ENCODE measurements at places on chromosomes 1 and 21.

- no peak for DNase-seq
These were observed 1232.1 kb downstream of the MRPL39 start for GRCh38 chr21:24375201-24375600.

- DNase-seq: no peak
These were observed 135.5 kb upstream of the GRIK3 start for GRCh38 chr1:37169743-37170275.

DNA sequence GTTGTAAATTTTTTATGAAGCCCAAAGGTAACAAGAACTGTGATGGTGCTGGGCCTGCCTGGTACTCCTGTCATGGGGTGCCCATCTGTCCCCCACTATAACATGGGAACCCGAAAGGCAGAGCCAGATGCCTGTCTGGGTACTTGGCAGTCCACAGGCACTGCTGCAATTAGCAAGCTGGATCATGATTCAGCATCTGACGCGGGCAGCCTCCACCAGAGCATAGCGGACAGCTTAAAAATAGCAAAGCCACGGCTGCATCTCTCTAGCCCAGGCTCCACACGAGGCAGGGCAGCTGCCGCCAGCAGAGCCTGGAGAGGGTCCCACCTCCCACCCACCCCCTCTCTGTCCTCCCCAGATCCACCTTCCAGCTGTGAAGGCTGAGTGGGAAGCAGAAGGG, 22.9 kb downstream of the SUSD4 start:
- DNase-seq: no peak

DNA sequence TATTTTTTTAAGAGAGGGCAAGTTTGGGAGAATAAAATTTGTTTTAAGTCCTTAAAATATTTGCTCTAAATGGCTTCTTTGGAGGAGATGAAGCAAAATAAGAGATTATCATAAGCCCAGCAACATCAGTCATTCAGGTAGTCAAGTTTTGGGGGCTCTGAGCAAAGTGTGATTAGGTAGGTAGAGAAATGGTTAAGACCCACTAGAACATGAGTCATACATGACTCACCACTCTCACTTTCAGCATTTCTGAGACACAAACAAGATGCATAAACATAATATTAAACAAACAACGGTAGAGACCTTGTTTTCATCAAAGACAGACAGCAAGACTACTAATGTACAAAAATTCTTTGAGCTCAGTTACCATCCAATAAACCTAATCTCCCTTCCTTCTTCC, 272.2 kb downstream of the LMO4 start:
- DNase-seq: no peak

DNA sequence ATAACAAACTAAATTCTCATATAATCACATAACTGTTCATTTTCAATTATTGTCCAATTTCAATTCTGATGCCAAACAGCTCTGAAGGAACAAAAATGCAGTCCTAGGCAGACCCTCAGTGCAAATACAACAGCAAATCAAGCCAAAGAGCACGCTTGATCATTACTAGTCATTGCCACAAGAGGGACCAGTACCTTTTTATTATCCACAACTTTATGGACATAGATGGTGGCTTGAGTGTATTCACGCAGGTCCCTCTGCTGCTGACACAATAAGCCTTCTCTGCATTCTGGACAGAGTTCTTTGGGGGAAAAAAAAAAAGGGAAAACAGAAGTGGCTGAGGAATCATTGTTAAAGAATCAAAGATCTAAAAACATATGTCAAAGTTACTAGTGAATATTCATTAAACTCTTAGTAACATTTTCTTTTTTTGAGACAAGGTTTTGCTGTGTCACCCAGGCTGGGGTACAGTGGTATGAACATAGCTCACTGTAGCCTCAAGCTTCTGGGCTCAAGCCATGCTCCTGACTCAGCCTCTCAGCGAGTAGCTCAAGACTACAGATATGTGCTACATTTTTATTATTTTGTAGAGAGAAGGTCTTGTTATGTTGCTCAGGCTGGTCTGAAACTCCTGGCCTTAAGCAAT, 34.3 kb upstream of the RAP1GAP start:
- no peak for DNase-seq

DNA sequence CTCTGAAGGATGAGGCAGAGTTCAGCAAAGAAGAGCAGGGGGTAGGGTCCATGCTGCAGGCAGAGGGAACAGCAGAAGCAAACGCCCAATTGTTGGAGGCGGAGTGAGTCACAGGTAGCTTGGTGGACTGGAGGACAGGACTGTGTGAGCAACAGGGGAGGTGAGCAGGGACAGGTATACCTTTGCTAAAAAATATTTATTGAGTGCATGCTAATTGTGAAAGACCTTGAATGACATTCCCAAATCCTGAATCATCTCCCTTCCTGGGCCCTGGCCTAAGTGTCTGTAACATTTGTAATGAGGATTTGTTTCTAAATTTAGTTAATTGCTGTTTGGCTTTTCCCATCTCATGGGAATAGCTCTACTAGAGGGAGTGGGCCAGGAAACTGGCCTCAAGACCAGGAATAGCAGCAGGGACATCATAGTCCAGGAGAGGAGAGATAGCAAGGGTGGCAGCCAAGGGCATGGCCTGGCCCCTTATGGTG, 123.7 kb downstream of the FOXD2 start:
- no peak for DNase-seq

DNA sequence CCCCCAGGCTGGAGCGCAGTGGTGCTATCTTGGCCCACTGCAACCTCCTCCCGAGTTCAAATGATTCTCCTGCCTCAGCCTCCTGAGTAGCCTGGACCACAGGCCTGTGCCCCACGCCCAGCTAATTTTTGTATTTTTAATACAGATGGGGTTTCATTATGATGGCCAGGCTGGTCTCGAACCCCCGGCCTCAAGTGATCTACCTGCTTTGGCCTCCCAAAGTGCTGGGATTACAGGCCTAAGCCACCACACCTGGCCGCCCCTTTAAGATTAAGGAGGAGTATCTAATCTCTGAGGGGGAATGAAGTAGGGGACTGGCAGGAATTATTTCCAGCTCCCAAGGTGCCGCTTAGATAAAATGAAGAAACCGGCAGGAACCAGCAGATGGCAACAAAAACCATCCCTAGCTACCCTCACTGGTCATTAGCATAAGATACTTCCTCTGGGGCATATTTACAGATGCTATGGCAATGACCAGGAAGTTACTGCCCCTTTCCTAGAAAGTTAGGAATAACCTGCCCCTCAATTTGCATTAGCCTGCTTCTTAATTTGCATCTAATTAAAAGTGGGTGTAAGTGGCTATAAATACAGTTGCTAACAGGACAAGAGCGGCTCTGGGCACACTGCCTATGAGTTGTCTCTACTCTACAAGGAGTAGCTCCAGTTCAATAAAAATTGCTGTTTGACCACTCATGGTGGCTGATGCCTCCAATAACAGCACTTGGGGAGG, 7.1 kb upstream of the NSUN4 start:
- DNase-seq: no peak

DNA sequence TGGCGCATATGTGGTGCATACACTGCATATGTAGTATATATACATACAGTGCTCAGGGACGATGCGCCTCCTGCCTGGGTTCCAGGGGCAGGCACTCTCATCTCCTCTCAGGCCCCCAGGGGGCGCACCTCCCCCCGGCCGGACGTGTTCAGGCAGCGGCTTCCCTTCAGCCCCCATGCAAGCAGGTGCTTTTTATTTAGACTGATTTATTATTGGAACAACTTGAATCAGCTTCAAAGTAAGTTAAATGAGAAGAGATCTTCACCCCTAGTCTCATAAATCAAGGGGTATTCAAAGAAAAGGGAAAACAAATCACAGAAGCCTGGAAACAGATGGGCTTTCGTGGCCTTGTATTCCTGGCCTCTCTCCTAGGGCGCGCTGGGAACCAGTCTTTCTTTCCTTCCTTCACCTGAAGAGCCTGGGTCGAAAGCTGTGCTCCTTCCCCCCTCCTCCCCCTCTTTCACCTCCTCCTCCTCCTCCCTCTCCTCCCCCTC, 64.6 kb downstream of the UBIAD1 start:
- no peak for DNase-seq

DNA sequence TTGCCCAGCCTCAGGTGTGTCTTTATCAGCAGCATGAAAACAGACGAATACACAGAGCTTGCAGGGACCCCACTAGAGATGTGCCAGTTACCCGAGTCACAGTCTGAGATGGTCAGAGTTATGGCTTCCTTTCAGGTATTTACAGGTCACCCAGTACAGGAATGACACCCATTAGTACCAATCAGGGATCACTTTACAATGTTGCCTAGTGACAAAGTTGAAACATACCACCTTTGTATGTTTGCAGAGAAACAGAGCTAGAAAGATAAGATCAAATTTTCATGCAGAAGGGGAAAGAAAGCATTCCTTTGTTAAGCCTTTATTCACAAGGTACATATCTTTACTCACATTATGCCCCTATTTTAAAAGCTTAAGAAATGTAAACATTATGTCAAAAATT, 137.6 kb downstream of the RGS7 start:
- no peak for DNase-seq

DNA sequence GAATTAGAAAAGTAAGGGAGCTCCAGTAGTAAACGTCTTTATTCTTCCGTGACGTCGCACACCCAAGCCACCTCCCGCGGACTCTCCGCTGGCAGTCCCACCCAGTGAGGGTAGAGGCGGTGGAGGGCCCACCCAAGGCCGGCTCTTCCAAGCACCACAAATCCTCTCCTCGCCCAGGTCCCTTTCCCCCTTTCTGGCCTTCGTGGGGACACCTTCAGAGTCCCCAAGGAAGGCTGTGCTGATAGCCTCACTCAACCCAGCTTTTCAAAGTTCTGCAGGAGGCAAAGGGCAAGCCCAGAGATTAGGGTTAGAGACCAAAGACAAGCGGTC, 349 bp upstream of the GPN2 start:
- no peak for DNase-seq

DNA sequence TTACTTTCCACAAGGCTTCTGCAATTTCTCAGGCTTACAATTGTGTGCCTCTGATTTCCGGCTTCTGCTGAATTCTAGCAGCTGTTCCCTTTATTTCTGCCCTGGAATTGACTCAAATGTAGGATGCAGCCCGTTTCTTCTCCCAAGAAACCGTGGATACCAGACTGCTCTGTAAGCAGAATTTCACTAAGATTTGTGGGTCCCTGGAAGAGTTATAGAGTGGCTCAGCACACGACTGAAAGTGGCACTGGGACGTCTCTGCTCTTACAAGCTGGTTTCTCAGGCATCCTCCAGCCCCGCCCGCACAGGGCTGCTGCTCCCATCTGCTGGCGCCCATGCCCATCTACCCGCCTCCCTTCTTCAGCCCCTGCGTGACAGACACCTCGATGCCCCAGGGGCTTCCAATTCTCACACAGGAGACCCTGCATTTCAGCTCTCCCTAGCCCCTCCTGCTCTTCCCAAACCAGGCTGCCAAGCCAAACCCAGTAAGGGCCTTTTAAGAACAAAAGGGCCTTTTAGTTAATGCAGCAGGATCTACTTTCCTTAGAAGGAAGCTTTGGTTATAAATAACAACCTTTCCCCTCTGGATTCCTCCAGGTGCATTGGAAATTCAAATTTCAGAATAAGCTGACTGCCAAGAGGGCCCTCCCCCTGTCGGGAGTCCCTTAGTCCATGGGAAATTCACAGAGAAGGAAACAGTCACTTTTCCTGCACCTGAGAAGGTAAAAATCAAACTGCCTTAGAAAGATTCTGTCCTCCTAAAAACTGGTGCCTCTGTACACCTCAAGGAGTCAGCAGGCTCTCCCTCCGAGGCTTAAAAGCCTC, 45.4 kb upstream of the TENT5B start:
- DNase-seq: no peak

DNA sequence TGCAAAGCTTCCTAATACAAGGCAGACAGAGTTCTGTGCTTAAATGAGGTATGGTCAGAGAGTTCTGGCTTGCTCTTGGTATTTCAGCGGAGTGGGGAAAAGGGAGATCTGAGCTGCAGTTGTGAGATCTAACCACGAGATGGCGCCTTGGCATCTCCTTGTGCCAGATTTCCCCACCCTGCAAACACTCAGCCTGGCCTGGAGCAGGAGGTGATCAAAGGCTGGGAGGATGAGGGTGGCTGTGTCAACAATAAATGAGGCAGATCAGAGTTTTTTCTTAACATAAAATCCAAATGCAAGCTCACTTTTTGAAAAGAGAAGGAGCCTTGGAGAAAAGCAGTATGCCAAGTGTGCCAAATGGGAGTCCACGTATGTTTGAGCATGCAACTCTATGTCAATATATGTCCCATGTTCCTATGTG, 4.1 kb upstream of the TFAP2E start:
- DNase-seq: peak; percentile 55

GRCh38 chr1:73781251-73781650, 416.7 kb downstream of the LRRIQ3 start:
- no peak for DNase-seq

DNA sequence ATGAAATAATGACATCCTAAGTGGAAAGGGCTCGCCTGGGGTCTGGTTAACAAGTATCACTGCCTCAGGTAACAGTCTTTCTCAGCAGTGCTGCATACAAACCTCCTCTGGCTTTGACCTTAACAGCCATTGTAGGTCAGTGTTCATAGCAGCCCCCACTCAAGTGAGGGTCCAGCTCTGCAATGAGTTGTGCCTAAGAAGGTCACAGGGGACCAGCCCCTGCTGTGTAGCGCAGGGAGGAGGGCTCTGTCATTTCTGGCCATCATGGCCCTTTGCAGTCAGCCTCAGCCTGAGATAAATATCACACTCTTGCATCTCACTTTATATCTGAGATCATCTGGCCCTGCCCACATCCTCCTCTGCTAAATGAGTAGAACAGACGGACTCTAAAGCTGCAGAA, 18.1 kb upstream of the MYSM1 start:
- DNase-seq: no peak

DNA sequence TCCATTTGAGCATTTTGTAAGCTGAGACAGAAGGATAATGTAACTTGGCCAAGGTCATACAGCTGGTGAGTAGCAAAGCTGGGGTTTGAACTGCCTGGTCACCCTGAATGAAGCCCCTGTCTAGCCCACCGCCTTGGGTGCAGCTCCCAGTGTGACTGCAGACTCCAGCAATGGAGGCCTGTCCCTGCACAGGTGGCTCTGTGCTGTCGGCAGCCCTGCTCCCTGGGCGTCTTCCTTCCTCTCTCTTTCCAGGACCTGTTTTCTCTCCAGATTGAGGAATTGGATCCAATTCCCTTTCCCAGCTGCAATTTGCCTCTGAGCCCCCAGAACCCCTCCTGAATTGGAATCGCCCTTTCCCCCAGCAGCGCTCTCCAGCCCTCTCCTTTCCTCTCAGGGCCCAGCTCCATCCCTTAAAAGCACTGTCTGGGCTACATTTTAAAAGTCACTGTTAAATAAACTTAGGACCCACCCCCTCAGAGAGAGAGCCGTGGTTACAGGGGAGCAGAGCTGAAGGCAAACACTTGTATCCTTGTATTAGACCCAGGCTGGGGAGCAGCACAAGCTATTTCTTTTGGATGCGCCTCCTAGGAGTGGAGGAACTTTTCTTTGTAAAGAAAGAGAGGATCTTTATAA, 161.4 kb upstream of the LMO4 start:
- no peak for DNase-seq

GRCh38 chr21:36902331-36902730, 64.1 kb downstream of the HLCS start:
- DNase-seq: no peak

DNA sequence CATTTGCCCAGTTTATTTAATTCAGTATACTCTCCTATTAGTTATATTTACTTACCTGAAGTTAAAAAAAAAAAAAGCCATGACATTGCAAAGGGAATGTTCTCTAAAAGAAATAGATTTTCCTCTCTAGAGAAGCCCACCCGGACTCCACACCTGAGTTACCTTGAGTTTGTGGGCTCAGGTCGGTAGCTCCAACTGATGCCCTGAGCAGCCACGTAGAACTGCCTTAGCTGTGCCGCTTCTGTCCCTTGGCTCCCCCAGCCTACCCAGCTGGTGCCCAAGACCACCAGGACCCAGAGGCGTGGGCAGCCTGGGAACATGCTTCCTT, 250 bp downstream of the F5 start:
- no peak for DNase-seq

- DNase-seq: no peak
These were observed 3.5 kb upstream of the FCMR start for GRCh38 chr1:206925106-206925736.

Data from smooth muscle cell of the brain vasculature (primary cell).